ENCODE measurements at places on chromosomes 13 and 19.

GRCh38 chr13:39910041-39910440, 254.6 kb downstream of the COG6 start:
- DNase-seq: no peak

- no peak for DNase-seq
Measured at GRCh38 chr13:33519561-33520467, 234.3 kb upstream of the STARD13 start.

DNA sequence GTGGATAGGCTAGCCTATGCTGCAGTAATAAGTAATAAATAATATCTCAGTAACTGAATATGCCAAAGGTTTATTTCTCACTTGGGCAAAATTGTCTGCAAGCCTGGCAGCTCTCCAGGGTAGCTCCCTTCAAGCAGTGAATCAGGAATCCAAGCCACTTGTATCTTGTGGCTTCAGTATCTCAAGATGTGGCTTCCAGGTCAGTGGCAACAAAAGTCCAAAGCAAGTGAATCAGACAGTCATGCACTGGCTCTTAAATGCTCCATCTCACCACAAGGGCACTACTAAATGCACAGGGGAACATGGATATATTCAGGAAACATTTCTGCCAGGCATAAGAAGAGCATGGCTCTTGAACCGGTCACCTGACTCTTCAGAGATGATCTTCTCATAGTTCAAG, 126.3 kb downstream of the KCTD12 start:
- no peak for DNase-seq

GRCh38 chr13:35354882-35355281, 121.6 kb downstream of the MAB21L1 start:
- DNase-seq: no peak

GRCh38 chr19:369256-369655, 24.7 kb upstream of the MIER2 start:
- DNase-seq: no peak

DNA sequence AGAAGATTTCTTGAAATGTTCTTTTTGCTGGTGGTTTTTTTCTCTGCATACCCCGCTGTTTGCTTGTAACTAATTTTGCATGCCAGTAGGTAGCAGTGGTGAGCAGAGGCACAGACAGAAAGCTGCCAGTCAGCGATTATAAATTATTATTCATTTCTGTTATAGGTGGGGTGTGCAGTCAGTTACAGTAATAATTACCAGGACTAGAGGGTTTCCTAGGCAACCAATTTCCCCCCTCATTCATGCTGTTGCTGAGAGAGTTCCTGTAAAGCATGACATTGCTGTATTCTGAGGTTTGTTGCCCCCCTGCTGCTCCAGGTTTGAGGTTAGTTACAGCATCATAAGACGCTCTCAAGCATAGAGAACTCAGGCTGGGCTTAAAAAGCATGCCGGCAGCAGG, 104.5 kb downstream of the URI1 start:
- peak; percentile 8 for DNase-seq

Measured in ACHN (cell line).